ENCODE measurements at places on chromosomes 1 and 21.

DNA sequence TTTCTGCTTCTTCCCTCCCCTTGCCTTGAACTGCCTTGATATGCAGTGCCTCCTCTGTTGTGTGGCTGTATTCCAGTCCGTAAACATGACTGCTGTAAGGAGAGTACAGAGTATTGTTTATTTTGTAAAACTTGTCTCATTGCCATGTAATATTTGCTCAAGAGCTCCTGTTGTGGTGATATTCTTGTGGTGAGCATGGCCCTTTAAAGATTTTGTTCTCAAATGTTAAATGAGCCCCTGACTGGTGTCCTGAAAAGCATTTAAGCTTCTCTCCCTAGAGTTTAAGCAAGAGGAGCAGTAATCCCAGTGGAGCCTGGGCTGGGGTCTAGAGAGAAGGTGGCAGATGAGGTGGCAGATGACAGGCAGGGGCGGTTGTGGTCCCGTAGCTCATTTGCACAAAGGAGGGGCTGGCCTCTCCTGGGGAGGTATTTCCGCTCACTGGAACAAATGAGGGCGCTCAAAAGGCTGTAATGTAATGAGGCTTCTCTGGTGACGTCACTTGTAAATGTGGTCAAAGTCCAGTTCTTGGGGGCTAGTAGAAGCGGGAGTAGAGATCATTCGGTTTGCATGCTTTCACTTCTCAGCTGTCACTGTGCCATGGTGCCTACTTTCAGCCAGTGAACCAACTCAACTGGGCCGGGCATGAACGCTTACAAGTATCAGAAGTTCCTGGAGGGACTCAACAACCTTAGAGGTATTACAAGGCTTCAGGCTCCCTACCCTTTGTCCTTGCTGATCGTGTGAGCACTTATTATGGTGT, 46.0 kb upstream of the MACF1 start:
- DNase-seq, result no peak

- no peak for DNase-seq
Observed at GRCh38 chr1:247266053-247266452, 10.2 kb downstream of the VN1R5 start.

DNA sequence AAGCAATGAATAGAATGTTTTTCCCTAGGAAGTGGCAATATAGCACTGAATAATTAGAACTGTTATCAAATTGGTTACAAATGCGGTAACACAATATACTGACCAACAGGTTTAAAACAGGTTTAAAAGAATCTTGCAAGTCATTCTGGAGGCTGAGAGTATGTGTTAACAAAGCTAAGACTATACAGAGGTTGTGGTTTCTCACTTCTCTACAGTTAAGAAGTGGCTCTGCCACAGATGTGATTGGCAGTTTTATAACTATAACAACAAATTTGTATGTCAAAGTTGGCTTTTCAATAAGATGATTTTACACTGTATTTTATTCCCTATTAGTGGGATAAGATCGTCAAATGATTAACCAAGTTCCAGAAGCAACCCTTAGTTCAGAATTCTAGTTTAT, 7.1 kb downstream of the ANGEL2 start:
- DNase-seq, result no peak

GRCh38 chr1:100834777-100835660, 59.6 kb downstream of the EXTL2 start:
- no peak for DNase-seq

DNA sequence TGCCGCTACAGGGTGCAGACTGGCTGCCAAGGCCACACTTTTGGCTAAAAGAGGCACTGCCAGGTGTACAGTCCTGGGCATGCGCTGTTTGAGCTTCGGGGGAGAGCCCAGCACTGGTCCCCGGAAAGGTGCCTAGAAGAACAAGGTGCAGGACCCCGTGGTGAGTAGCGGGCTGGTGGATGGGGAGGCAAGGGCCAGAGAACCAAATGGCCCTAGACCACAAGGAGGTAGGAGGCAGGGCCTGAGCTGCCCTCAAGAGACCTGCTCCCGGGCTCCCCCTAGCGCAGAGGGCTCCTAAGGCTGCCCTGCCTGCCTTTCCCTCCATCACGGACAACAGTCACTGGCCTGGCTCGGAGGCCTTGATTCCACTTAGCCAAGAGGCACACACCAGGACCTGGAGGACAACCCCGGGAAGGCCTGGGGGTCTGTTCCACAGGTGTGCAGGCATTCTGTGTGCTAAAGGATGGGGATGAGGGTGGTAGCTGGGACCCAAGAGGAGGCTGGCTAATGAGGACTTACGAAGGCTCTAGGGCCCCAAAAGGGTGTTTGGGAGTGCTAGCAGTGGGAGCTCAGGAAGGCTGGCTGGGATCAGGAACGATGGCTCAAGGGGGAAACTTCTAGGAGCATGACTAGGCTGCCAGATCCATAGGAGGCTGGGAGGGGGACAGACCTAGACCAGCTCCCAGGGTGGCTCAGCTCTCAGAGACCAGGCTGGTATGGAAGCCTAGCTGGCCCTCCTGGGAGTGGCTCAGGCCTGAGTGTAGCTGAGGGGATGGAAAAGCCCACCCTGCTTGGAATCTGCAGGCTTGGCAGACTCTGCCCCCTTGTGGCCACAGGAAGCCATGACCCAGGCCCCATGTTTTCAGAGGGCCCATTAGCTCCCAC, 742 bp downstream of the ARTN start:
- no peak for DNase-seq

- no peak for DNase-seq
Observed at GRCh38 chr1:51534447-51534846, 15.4 kb upstream of the EPS15 start.

- DNase-seq, result no peak
Observed at GRCh38 chr1:207850621-207851407, 60.1 kb downstream of the CD34 start.

GRCh38 chr21:28579986-28580550, 412.6 kb downstream of the LTN1 start:
- no peak for DNase-seq

DNA sequence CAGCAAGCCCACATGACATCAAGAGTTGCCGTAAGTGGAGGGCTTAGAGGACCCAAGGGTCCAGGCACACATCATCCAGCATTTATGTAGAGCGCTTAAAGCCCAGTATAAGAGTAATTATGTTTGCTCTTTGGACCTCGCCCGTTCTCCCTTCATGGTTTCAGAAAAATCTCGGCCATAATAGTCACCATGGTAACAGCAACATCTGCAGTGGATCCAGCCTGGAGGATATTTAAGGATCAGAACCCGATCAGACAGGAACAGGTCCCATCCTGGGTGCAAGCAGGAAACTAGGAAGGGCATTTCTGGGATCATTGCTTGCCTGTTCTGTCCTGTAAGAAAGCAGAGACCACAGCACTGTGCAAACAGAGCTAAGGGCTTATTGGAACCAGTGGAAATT, 89.9 kb upstream of the KAZN start:
- DNase-seq, result no peak

- no peak for DNase-seq
Observed at GRCh38 chr1:240667351-240667750, 55.4 kb upstream of the GREM2 start.

DNA sequence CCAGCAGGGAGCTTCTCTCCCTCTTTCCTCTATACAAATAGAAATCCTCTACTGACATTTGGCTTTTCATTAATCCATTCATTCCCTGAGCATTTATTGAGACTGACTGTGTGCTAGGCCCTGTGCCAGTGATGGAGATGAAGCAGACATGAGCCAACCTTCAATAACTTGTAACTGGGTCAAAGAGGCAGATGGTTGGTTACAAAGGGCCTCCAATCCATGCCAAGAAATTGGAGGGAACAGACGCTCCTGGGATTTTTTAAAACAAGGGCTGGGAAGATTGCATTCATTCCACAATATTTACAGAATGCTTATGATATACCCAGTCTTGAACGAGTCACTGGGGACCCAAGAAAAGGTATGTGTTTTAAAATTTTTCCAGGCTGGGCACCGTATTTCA, 6.2 kb downstream of the HPCAL4 start:
- DNase-seq, result no peak

- no peak for DNase-seq
Observed at GRCh38 chr1:886311-886710, 37.4 kb upstream of the SAMD11 start.

GRCh38 chr1:235648407-235648907, 1.1 kb downstream of the GNG4 start:
- no peak for DNase-seq

DNA sequence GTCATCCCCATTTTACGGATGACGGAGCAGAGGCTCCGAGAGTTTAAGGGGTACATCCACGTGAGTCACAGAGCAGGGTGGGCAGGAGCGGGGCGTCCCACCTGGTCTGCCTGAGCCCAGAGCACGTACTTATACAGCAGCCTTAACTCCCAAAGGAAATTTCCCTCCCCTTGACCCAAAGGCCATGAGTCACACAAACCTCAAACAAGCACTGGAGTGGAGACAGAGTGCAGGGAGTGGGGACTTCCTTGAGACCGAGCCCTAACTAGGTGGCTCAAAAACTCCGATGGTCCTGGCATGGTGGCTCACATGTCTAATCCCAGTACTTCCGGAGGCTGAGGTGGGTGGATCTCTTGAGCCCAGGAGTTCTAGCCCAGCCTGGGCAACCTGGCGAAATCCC, 141.6 kb upstream of the KLHDC7A start:
- no peak for DNase-seq

DNA sequence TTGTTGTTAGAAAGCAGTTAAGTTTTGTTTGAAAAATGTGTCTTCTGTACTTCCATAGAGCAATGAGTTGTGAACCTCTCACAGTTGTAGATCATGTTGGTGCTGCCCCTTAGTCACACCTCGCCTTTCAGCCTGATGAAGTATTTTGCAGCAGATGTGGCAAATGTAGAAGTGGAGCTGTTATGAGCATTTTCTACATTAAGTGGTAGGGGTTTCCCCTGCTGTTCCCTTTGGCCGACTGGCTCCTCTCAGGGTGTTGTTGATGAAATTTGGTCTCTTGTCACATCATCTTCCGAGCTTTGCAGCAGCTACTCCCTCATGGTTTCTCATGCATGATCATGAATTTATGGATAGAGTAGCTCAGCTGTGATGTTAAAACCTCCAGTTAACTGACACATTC, 33.6 kb upstream of the DENND1B start:
- no peak for DNase-seq

GRCh38 chr1:50265790-50266314, 157.1 kb downstream of the ELAVL4 start:
- no peak for DNase-seq

DNA sequence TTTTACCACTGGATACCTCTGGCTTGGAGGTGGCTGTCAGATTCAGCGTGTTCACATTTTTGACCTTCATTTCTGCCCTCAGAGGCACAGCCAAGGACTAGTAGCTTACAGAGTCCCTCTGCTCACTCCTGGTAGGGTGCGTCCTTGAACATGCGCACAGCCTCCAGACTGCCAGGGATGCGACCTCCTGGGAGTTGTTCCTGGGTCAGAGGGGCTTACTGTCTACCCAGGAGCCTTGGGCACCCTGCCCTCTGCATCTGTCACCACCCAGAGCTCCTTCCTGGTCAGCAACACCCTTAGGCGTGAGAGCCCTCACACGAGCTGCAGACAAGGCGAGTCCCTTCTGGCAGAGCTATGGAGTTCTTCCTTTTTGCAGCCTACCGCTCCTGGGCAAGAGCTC, 1.7 kb downstream of the SLX9 start:
- no peak for DNase-seq

GRCh38 chr1:25729790-25730644, 70.0 kb upstream of the SELENON start:
- no peak for DNase-seq

- no peak for DNase-seq
Observed at GRCh38 chr1:112905395-112906149, 50.4 kb downstream of the SLC16A1 start.

DNA sequence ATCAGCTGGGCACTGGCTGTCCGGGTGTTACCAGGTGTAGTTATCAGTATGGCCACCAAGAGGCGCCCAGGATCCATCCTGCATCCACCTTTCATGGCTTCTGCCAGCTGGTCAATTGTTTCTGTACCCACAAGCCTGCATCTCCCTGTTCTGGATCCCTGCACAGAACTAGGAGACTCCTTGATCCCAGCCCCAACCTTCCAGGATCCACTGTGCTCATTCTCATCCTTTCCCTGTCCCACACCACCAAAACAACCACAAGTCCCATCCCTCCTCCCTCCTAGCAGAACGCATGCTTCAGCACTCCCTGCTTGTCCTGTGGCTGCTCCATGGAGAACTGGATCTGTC, 27.2 kb upstream of the FOXE3 start:
- DNase-seq, result no peak

DNA sequence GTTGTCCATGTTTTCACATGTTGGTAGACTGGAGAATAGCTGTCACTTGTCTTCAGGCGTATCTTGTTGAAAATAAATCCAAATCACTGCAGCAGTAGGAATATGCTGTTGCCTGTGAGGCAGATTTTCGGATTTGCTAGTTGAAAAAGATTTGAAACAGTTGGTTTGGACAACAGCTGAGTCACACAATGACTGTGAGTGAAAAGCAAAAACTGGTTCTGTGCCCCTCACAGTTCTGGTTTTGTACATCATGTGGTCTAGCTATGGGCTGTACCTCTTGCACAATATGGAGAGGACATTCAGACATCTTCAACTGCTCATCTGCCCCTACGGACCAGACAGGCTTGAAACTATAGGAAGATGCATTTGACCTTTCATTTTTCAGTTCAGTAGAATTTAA, 1.8 kb downstream of the ARF1 start:
- peak; percentile 61 for DNase-seq

DNA sequence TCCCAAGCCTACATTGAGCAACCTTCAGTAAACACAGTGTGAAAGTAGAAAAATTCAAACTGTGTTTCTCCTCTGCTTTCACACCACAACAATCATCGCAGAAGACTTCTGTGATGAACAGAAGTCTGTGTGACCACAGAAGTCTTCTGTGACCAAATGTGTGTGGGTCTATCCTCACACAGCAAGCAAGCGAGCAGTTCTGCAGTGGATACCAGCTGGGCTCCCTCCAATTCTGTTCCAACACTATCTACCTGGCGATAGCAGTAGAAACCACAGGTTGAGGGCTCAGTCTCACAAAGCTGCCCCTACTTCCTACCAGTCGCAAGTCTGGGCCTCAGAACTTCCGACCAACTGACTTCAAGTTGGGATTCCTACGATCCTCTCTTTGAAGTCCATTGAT, 21.0 kb upstream of the RAP1A start:
- DNase-seq, result no peak

- no peak for DNase-seq
Observed at GRCh38 chr1:217542837-217543236, 88.1 kb downstream of the GPATCH2 start.

DNA sequence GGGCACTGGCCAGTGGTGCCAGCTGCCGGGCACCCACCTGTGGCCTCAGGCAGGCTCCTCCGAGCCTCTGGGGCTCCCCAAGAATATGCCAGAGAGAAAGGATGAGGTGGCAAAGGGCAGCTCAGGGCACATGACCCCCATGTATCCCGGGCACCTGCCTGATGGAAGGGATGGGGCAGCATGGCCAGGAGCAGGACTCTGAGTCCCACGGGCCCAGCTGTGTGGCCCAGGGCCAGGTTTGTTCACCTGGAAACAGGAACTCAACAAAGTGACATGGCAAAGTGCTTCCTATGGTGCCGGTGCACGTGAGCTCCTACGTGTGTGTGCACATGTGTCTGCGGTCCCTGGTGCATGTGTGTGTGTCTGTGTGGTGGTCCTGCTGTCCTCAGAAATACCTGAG, 9.5 kb upstream of the GPR153 start:
- no peak for DNase-seq

GRCh38 chr1:159803956-159804689, 2.0 kb downstream of the FCRL6 start:
- DNase-seq, result no peak

- no peak for DNase-seq
Observed at GRCh38 chr21:16418642-16419041, 688.9 kb downstream of the USP25 start.

- DNase-seq, result no peak
Observed at GRCh38 chr1:9369964-9370788, 77.5 kb downstream of the SPSB1 start.
